M059J (cell line): ENCODE measurements at places on chromosomes 3 and 15. TPM values are rescaled to one million over a fixed set of nuclear protein-coding genes. Genes with fewer than 3 reads are reported as not detected.

Gene RAB6B
- total RNA-seq: 0.25 and 0.62 TPM in 2 replicates

GRCh38 chr3:52801839-52802238 lies 7.2 kb downstream of the ITIH3 start:
- no peak for DNase-seq

GRCh38 chr3:188553569-188553968 lies 399.6 kb downstream of the LPP start:
- DNase-seq: peak; percentile 51

- DNase-seq: peak; percentile 3
Measured at GRCh38 chr3:182519569-182519968, 273.7 kb upstream of the ATP11B start.

GRCh38 chr3:24521420-24522145 lies 26.9 kb upstream of the THRB start:
- DNase-seq: peak; percentile 43

GRCh38 chr15:90379263-90379662 lies 8.8 kb upstream of the IQGAP1 start:
- no peak for DNase-seq

DNA sequence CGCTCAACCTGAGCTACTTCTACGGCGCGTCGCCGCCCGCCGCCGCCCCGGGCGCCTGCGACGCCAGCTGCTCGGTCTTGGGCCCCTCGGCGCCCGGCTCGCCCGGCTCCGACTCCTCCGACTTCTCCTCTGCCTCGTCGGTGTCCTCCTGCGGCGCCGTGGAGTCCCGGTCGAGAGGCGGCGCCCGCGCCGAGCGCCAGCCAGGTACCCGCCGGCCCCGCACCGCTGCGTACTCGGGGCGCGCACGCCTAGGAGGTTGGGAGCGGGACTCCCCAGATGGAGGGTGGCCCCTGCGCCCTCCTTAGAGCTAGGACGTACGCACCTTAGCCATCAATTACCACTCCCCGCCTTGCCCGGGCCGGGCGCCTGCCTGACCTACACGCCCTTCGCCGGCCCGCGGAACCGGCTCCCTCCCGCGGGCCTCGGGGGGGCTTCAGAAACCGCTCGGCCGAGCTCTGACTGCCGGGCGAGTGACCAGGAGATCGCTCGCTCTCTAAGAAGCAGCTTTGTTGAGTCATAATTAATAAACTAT lies 466 bp downstream of the NFKBIZ start:
- DNase-seq: peak; percentile 40

DNA sequence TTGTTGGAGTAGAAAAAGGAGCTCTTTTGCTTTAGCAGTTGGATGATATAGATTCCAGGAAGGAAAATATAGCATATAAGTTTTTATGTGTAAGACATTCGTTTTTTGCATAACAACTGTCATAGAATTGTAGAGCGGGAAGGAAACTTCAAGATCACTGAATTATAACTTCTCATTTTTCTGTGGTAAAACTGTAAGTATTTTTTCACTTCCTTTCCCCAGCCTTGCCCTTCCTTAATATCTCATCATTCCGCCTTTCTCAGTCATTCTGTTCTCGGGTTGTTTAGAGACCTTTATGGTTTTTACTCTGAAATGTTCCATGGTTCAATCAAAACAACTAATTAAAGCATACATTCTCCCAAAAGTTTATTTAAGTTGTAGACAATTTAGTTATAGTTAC lies 1.1 kb downstream of the EAF2 start:
- DNase-seq: no peak

- peak; percentile 59 for DNase-seq
Measured at GRCh38 chr15:89129123-89129815, 41.0 kb downstream of the ABHD2 start.

Gene DUSP7
- 9.6 and 14.0 TPM in 2 replicates for total RNA-seq

- peak; percentile 31 for DNase-seq
Measured at GRCh38 chr15:41494190-41494921, 682 bp downstream of the ITPKA start.

GRCh38 chr3:184636741-184637316 lies 75.0 kb downstream of the MAGEF1 start:
- DNase-seq: peak; percentile 94

Gene CLDN16
- not detected in 2 replicates for total RNA-seq

DNA sequence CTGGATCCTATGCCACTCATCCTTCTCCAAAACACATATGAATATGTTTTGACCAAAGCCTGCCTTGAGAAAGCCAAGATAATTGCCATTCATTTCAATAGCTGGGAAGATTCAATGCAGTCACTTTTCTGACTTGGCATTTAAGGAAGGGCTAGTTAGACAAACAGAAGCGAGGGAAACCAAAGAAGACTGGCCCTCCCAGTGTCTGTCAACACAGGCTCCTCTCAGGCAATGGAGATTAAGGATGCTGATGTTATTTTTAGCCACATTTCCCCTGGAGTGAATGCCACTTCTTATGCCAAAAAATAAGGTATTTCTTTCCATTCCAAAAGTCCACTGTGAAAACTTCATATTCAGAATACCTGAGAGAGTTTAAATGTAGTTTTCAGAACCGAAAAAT lies 101.7 kb downstream of the P3H2 start:
- no peak for DNase-seq

- DNase-seq: peak; percentile 12
Measured at GRCh38 chr15:49424954-49425353, 1.9 kb downstream of the FGF7 start.

DNA sequence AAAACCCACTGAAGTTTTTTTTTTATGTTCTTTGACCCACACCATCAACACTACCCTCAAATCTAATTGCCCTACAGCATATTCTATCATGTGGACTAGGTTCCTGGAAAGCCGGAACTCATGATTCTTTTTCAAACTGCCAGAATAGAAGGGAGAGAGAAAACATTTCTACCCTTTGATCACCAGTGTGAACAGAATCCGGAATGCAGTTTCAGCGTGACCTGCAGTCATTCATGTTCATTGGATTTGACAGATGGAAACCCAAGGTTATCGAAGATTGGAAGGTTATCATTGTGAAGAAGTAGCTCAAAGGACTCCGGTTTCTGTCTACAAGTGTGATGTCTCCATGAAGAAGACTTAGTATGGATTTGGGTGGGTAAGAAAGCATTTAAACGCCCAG lies 39.4 kb upstream of the RASA2 start:
- DNase-seq: no peak

Gene RBMS3
- 7.9 and 12.1 TPM in 2 replicates for total RNA-seq

GRCh38 chr3:59426821-59427565 lies 377.2 kb upstream of the CFAP20DC start:
- peak; percentile 84 for DNase-seq

Gene TMEM212
- total RNA-seq: not detected in 2 replicates

- DNase-seq: peak; percentile 79
Measured at GRCh38 chr3:139353920-139354556, 10.2 kb downstream of the MRPS22 start.

GRCh38 chr3:21446945-21447475 lies 304.0 kb downstream of the ZNF385D start:
- DNase-seq: no peak

DNA sequence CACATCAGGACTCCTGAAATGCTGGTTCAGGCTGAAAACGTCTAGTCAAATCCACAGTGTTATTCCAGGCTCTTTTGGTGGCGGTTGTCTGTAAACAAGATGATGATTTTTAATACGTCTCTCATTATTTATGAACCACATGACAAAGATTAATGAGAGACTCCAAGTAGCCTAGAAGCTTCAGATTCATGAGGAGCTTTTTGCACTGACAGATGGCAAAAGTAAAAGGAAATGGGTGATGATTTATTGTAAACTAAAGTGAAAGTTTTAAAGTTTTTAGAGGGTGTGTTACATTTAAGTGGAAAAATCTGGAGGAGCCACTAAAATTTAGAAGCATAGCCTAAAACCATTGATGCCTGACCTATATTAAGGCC lies 77.0 kb downstream of the BBX start:
- DNase-seq: no peak

DNA sequence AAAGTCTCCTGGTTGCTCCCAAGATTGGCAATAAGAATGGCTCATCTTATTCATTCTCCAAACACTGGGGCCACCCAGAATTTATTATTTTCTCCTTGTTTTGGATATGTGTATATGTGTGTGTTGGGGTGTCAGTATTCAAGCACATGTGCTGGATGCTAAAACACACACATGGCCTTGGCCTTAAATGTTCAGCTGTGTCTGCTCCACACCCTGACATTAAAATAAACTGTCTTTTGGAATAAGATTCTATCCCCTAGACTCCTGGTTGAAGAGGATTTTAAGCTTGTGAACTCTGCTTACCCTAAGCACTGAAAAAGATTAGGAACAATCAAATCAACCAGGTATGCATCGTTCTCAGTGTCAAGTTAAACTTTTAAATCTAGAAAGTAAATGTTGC lies 382.9 kb upstream of the MCTP2 start:
- DNase-seq: no peak

Gene SLC6A1
- total RNA-seq: not detected in 2 replicates

DNA sequence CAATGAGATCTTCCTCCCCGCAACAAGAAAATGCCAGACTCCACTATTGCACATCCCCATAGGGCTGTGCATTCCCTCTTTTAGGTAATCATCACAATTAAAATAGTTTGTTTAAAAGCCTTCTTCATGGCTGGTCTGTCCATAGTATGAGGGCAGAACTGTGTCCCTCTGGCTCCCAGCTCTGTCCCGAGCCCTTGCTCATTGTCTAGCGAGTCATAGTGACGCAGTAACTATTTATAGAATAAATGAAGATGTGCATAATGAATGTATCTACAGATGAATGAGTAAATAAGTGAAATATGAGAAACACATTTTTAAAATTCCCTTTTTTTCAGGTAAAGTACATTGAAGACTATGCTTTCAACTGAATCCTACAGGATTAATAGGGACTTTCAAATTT lies 128.4 kb upstream of the TMC3 start:
- no peak for DNase-seq

- no peak for DNase-seq
Measured at GRCh38 chr3:34678575-34678974, 880.1 kb downstream of the PDCD6IP start.

Gene GOLGA8S
- not detected in 2 replicates for total RNA-seq

DNA sequence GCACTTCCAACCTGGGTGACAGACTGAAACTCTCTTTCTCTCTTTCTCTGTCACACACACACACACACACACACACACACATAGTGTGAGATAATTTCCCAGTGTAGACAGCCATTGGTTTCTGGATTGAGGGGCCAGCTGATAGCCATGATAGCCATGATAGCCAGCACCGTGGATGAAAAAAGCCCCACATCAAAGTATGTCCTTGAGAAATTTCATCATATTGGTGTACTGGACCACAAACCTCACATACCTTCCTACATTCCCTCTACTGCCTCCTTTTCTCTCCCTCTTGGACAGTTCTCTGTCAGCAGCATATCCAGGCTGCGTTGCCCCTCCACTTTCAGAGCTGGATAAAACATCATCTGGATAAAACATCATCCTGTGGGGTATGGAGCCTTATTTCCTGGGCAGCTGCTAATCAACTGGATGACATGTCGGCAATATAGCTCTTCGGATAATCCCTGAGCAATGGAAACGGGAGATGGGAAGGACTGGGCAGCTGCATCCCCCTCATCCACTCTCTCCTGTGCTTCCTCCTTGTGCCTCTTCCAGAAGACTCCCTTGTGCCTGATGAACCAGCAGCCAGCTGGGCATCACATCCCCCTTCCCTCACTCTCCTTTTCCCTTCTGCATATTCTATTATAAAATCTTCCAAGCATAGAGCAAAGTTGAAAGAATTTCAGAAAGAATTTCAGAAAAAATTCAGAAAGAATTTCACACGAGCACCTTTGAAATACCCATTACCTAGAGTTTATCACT lies 39.3 kb downstream of the GRK7 start:
- no peak for DNase-seq

Gene SPTSSB
- total RNA-seq: not detected in 2 replicates

GRCh38 chr3:122299872-122300460 lies 25.1 kb upstream of the CSTA start:
- DNase-seq: no peak

DNA sequence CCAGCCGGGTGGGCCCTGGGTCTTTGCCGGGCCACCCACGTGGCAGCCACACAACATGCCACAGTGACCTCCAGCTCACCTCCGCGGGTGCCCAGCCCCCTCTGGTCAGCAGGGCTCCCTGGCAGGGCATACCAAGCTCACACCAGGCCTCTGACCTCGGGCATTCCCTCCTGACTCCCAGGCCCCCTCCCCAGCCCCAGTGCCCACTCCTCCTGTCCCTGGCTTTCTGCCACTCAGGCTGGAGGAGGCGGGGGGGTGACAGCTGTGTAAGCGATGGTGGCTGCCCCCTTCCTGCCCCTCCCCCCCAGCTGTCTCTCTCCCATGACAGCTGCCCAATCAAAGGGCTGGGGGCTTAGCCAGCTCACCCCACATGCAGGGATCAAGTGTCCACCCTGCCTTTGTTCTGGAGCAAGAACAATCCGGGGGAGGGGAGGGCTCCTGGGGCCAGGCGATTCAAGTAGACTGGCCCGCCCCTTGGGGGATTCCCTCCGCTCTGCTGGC lies 3.3 kb downstream of the PCBP4 start:
- DNase-seq: no peak

Gene TEX55
- not detected in 2 replicates for total RNA-seq

DNA sequence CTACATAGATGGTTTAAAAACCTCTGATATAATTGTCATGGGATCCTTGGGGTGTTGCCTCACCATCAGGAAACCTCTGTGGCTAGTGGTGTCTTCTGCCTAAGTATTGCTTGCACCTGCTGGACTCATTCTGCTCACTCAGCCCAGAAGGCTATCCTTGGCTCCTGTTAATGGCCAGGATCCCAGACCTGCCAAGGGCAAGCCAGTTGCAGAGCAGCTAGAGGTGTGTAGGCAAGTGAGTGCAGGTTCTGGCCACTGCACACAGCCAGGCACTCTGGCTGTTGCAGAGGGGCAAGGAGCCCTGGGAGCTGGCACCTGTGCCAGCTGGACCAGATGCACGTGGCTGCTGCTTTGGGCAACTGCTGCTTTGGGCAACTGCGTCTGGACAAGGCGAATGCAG lies 1125.8 kb downstream of the SI start:
- DNase-seq: no peak

- DNase-seq: peak; percentile 62
Measured at GRCh38 chr3:187914231-187914630, 169.0 kb upstream of the BCL6 start.
